ENCODE measurements at places on chromosomes 3 and 15. TPM values are rescaled to one million over a fixed set of nuclear protein-coding genes. Genes with fewer than 3 reads are reported as not detected.

Gene CDHR4
- total RNA-seq, result 0.06 TPM

Gene GAP43
- 9.9 TPM for total RNA-seq

Gene MAP2K1
- 27.2 TPM for total RNA-seq

Gene DPH3
- 16.7 TPM for total RNA-seq

Gene TLR9
- under 0.01 TPM for total RNA-seq

Gene GOLGA8J
- total RNA-seq, result 0.13 TPM

Gene PSMD6
- total RNA-seq, result 105 TPM

Gene SERINC4
- under 0.01 TPM for total RNA-seq

Gene NR1I2
- total RNA-seq, result under 0.01 TPM

Gene CYP8B1
- total RNA-seq, result not detected

Gene SKOR1
- 0.19 TPM for total RNA-seq

Gene GOLGA8G
- total RNA-seq, result not detected

Measured in aortic smooth muscle cell (primary cell).